ENCODE measurements at places on chromosomes 7 and 10. TPM values are rescaled to one million over a fixed set of nuclear protein-coding genes. Genes with fewer than 3 reads are reported as not detected.

Gene ZNF804B
- not detected for polyA plus RNA-seq

GRCh38 chr10:1558906-1559305 lies 178.4 kb downstream of the ADARB2 start:
- DNase-seq: peak; percentile 7

DNA sequence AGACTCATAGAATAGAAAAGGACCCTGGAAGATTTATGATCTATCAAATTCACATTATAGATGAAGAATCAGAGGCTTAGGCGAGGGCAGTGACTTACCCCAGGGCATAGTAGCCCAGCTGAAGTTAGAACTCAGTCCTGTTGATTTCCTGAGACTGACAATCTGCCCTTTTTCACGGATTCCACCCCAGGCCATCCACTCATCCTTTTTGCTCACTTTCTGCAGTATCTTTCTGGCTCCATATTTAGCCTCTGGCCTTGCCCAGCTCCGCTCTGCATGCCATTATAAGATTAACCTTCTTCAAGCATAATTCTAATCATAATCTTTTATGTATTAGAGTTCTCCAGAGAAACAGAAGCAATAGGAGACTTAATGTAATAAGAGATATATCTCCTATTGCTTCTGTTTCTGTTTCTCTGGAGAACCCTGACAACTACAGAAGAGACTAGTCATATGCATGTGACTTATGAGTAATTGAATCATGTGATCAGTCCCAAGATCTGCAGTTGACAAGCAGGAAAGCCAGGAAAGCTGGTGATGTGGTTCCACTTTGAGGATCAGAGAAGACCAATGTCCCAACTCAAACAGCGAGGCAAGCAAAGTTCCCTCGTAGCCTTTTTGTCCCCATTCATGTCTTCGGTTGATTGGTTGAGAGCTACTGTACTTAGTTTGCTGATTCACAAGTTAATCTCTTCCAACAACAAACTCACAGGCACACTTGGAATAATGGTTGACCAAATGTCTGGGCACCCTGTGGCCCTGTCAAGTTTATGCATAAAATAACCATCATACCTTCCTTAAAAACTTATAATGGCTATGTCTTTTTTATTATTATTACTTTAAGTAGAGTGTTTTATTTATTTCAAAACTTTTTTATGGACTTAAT lies 412.1 kb downstream of the SUGCT start:
- DNase-seq: no peak

DNA sequence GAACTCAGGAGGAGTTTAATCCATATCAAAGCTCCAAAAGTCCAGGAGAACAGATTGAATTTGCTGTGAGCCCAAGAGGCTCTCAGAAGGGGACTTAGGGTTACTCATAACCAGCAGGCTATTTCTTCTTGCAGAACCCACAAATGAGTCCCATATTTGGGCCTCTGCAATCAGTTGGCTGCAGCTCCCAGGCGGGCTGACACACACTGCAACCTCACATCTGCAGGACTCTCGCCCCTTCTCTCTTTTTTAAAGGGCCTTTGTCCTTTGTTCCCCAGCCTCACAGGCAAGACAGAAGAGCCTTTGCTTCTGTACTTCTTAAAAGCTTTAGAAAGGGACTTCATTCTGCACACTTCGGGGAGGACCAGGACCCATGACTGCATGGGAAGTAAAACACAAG lies 26.7 kb downstream of the CREB3L2 start:
- DNase-seq: no peak

GRCh38 chr10:91884536-91884935 lies 24.8 kb downstream of the FGFBP3 start:
- no peak for DNase-seq

- DNase-seq: no peak
Measured at GRCh38 chr7:1572111-1572822, 2.4 kb upstream of the PSMG3 start.

DNA sequence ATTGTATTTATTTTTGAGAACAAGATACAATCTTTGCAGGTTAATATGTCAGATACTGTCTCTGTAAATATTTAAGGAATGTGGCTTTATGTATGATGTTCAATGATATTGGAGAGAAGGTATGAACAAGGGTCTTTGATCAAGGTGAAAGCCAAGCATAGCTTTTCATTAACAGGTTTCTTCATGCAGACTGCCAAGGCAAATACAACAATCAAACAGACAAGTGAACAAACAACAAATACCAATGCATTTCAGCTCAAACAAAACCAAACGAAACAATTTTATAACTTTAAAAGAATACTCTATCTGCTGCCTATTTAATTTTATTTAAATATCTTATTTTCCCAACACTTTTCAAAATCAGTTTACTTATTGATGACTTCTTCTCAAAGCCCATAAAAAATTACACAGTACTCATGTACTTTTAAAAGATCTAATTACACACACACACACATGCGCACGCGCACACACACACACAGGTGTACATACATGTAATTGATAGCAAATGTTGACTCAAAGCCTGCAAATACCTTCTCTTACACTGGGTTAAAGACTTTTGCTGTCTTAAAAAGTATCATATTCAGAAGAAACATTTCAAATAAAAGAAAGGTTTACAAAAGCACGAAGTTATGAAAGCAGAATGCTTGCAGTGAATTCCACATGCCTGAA lies 201.1 kb upstream of the CCDC6 start:
- no peak for DNase-seq

Gene IDI2
- not detected for polyA plus RNA-seq

GRCh38 chr7:113912876-113913275 lies 5.9 kb downstream of the PPP1R3A start:
- no peak for DNase-seq

Gene PPRC1
- polyA plus RNA-seq: 8.7 TPM

All from kidney (tissue), 22 donors.